Liver (tissue), 10 donors: ENCODE measurements at places on chromosomes 7 and 10. TPM values are rescaled to one million over a fixed set of nuclear protein-coding genes. Genes with fewer than 3 reads are reported as not detected.

- no peak for DNase-seq
Measured at GRCh38 chr10:132634241-132634946, 96.8 kb downstream of the INPP5A start.

- DNase-seq = no peak
Measured at GRCh38 chr7:1886361-1887064, 216.4 kb downstream of the ELFN1 start.

GRCh38 chr7:71626206-71626605, 494.3 kb downstream of the GALNT17 start:
- DNase-seq = no peak

GRCh38 chr7:80259-81067, 111.9 kb upstream of the FAM20C start:
- DNase-seq = no peak

DNA sequence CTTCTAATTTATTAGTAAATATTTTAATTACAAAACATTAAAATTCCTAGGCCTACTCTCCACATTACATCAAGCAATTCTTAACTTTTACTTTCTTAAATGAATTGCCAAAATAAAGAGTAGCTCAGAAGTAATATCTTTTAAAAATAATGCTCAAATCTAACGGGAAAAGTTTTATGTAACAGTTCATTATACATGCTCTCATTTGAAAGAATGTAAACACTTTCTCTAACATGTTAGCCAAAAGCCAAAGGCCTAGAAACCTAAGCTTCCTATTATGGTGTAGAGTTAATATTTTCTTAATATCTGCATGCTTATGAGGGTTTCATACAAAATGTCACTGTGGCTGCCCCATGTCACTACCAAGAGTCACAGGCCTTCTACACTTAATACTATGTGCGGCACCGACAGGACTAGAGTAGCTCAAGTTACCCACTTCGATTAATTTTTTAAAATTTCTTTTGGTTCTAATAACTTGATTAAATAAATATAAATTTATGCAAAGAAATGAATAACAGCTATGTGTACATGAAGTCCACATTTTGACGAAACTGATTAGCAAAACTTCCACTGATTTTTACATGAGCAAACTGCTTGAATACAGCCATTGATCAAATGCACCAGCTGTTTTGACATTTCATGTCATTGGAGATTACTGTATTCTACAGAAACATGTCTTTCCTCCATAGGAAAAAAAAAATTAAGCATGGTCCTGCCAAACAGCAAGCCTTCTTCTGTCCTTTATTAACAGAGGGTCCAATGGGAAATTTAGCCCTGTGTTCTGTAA, 3.5 kb downstream of the COBL start:
- no peak for DNase-seq

The ANKRD30A gene
- not detected for total RNA-seq

The CYP3A4 gene
- total RNA-seq = 138 TPM

DNA sequence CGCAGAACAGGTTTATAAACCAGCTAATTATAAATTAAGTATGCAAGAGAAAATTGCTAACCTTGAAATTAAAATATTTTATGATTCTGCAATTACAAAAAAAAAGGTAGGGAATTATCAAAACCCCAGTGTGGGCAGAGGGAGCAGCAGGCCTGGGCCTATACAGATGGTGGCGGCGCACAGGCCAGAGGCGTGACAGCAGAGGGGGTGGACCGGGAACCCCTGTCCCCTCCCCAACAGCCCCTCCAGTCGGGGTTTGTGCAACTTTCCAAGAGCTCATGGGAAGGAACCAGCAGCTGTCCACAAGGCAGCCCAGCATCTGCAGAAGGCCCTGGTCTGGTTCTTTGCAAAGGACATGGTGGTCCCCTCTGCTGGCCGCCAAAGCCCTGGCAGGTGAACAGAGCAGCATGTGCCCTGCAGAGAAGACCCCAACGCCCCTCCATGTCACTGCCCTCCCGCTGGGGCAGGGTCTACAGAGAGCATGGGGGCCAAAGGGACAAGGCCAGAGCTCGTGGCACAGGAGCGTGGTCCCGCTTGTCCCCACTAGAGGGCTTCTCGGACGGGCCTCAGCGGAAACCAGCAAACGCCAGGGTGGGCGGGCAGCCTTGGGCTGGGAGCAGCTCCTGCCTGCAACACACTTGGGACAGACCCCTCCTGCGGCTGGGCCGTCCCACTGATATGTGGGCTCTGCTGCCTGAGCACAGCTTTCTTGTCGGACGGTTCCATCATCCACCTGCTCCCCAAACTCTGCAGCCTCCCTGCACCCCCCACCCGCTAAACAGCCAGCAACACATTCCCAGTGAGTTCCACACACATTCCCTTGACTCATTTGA, 75.1 kb downstream of the EBF3 start:
- DNase-seq = peak; percentile 59

DNA sequence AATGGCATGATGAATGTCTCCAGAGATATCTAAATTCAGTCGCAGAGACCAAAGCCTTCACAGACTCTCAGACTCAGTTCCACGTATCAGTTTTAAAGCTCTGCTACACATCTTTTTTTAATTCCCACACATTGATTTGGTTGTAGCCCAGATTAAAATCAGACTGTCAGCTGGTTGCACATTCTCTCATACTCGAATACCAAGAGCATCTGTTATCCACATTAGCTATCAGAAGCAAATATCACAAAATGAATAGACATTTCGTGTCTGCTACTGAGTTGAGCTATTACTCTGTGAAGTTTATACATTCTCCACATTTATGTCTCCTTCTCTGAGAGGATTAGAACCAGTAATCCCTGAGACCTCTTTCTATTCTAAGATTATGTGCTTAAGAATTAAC, 229.2 kb downstream of the GPAM start:
- DNase-seq = no peak

The CYP2C18 gene
- 0.93 TPM for total RNA-seq

DNA sequence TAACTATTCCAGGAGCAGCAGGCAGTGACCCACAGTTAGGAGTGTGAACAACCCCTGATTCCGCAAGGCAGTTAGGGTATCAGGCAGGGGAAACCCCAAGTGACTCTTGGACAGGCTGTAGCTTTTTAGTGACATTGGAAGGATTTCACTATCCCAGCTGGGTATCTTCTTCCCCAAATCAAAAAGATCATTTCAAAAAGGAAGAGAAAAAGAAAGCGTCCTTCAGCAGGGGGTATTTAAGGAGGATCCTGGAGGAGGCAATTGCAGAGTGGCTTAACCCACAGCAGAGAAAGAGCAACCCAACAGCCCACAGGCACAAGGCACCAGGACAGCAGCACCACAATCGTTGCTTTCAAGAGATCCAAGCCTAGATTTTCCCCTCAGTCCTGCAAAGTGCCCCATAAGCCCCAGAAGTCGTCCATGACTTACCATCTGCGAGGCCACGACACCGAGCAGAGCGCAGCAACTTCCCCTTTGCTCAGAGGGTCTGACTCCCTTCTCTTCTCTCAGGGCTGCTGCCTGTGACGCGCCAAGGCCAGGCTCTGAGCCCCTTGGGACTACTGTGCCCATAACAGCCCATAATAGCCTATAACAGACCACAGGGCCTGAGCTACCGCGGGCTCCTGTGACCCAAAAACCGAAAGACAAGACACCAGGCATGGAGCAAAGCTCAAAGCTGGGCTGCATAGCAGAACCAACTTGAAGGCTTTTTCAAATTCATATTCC, 19.8 kb downstream of the PIK3AP1 start:
- no peak for DNase-seq

DNA sequence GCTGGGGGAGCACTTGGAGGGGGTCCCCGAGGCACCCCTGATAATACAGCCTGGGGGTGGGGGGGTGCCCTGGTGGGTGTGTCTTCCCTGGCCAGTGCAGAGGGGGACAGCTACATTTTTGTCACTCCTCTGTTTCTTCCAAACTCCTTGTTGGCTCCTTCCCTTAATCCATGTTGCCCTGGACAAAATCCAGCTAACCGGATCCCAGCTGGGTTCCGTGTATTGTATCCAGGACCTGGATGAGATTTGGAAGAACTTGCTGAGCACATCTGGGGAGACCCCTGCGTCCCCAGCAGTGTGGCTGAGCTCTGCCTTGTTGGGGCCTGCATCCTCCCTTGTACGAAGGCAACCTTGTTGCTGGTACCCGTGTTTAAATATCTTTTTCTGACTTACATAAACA, 86.8 kb upstream of the BTBD16 start:
- no peak for DNase-seq

DNA sequence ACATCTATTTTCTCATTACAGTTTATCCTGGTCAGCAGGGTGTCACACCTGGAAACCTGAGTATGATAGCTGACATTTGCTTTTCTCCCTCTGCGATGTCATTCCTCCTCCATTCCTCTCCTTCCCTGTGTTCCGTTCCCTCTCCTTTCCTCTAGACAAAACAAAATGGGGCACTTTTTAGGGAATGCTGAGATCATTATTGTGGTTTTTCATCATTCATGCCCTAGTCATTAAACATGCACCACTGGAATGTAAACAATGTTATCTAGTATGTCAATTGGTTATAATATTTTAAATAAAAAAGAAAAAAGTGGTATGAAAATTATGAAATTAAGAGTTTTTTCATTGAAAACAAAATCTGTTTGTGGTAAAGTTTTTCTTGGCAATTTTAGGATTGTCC, 132.6 kb downstream of the MAPK8 start:
- no peak for DNase-seq

- DNase-seq = no peak
Measured at GRCh38 chr7:132548489-132549078, 27.7 kb downstream of the PLXNA4 start.

The ZNF117 gene
- 4.1 TPM for total RNA-seq

DNA sequence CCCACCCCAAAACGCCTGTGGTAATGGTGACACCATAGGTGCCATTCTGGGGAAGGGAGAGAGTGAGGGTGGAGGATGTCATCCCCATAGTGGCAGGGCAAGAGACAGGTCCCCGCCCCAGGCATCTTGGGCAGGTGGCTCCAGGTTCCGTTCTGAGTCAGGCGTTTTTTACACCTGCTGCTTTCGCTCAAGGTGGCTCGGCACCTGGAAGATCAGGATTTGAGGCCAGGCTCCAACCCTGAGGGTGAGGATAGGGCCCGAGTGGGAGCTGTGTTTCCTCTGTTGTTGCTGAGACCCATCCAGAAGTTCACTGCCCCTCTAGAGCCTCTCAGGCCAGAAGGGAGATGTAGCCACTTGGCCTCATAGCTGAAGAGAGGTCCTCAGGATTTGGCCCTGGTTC, 36.6 kb upstream of the DUSP5 start:
- no peak for DNase-seq

- DNase-seq = no peak
Measured at GRCh38 chr7:33517191-33517590, 387.8 kb downstream of the BBS9 start.

GRCh38 chr7:22979861-22980260, 34.1 kb downstream of the HYCC1 start:
- DNase-seq = no peak

- peak; percentile 78 for DNase-seq
Measured at GRCh38 chr10:75401569-75402485, at the start of gene ZNF503. Gene ZNF503 (minus strand): TSS chr10:75401764. CDS start chr10:75401419, 345 bp downstream.

The AHCYL2 gene
- total RNA-seq = 3.9 TPM

DNA sequence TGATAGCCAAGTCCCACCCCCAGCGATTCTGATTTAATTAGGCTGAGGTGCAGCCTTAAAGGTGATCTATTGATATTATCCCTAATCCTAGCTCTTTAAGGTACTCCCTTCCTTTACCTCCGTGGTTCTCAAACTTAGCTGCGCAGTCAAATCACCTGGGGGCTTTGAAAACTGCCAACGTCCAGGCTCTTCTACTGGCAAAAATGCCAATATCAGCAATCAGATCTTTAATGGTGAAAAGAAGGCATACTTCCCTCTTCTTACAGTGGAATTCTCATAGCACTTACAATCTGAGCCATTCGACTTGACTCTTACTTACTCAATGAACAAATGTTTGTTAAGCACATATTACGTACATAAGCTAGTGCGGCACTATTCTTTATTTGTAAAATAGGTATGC, 704 bp upstream of the SLC35B4 start:
- DNase-seq = no peak

The OPN4 gene
- not detected for total RNA-seq

DNA sequence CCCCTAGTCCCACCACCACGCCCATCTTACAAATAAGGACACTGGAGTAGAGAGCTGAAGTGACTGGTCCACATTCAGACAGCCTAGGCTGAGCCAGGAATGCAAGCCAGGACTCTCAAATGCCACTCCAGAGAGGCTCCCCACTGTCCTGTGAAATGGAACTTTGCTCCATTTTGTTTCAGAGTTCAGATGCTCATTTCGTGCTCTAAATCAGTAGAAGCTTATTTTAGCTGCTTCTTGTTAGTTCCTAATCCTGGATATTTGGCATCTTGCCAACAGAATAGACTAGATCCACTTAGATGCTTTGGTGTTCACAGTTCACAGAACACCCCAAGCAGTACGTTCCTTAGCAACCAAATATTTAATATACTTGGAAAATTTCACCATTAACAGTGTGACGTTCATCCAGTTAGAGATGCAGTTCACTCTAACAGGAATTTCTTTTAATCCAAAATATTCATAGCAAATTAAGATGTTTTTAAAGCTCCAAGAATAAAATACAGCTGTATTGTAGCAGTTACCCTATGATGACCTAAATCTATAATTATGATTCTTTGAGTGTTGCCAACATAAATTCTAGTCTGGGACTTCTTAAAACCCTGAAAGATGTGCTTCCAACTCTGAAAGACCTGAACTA, 7.3 kb downstream of the MMP21 start:
- DNase-seq = no peak

The PNLIPRP1 gene
- not detected for total RNA-seq

GRCh38 chr10:77026148-77026547, 611.5 kb downstream of the KCNMA1 start:
- DNase-seq = no peak

GRCh38 chr7:20005081-20005480, 212.1 kb downstream of the MACC1 start:
- DNase-seq = no peak

DNA sequence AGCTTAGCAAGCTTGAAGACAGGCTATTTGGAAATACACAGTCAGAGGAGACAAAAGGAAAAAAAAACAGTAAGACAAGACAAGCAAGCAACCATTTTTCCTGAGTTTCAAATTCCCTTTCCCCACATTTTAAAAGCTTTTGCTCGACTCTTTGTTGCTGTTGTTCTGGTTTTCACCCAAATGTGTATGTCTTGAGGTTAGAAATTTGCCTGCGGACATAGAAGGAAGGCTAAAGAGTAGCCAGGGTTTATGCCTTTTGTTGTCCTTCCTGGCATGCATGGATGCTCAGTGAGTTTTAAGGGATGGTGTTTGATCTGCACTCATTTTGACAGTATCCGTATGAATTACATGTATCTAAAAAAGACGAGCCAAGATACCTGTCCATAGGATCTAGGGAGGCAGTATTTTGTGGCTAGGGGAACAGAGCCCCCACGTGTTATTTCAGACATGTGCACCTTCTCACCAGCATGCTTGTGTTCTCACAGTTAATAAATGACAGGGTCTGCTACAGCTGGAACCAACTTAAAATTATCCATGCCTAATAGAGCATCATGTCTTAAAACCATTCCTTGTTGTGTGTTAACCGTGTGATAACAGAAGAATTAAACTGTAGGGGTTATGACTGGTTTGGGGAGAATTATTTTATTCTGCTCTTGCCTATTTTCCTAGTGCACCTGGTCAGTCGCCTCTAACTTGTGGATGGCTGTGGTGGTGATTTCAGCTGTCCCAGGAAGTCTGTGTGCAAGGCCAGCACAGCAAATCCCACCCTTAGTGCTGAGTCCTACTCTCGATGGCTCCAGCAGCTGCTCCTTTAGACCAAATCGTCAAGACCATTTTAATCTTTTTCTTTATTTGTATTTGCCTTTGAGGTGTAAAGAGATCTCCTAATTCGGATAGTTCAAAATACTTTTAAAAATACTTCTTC, 9.1 kb downstream of the WIPF3 start:
- no peak for DNase-seq

GRCh38 chr7:115269486-115269885, 347.6 kb downstream of the MDFIC start:
- DNase-seq = no peak

The CLRN3 gene
- total RNA-seq = 0.33 TPM

- no peak for DNase-seq
Measured at GRCh38 chr7:150963707-150964559, 14.2 kb downstream of the KCNH2 start.
